ENCODE measurements at places on chromosomes 7 and 10. TPM values are rescaled to one million over a fixed set of nuclear protein-coding genes. Genes with fewer than 3 reads are reported as not detected.

GRCh38 chr7:23604296-23604640, 7.1 kb downstream of the CCDC126 start:
- DNase-seq: no peak

GRCh38 chr7:46032942-46033341, 111.9 kb upstream of the IGFBP3 start:
- DNase-seq: no peak

- DNase-seq: no peak
Measured at GRCh38 chr10:48490571-48490940, 114.3 kb downstream of the ARHGAP22 start.

GRCh38 chr7:106031300-106032035, 68.4 kb downstream of the CDHR3 start:
- peak; percentile 89 for DNase-seq

GRCh38 chr10:100509241-100509840, 10.3 kb downstream of the SEC31B start:
- peak; percentile 10 for DNase-seq

GRCh38 chr10:75611172-75611992, 180.0 kb downstream of the LRMDA start:
- DNase-seq: no peak

DNA sequence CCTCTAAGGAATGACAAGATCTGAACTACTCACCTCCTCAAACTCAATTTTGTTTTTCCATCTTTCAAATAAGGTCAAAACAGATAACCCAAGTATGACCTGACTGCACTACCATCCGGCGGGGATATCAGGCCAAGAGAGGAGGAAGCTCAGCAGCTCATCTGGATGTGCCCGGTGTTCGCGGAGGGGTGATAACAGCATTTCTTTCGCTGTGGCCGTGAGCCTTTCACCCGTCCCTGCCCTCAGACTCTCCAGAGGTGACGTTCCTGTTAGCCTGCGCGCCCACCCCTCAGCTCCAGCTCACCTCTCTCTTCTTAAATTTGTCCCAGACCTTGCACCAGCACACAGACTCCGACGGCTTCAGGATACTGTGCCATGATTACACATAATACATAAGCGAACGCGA, 526 bp downstream of the ZNF248 start:
- no peak for DNase-seq

- no peak for DNase-seq
Measured at GRCh38 chr10:123636598-123637325, 29.4 kb upstream of the GPR26 start.

DNA sequence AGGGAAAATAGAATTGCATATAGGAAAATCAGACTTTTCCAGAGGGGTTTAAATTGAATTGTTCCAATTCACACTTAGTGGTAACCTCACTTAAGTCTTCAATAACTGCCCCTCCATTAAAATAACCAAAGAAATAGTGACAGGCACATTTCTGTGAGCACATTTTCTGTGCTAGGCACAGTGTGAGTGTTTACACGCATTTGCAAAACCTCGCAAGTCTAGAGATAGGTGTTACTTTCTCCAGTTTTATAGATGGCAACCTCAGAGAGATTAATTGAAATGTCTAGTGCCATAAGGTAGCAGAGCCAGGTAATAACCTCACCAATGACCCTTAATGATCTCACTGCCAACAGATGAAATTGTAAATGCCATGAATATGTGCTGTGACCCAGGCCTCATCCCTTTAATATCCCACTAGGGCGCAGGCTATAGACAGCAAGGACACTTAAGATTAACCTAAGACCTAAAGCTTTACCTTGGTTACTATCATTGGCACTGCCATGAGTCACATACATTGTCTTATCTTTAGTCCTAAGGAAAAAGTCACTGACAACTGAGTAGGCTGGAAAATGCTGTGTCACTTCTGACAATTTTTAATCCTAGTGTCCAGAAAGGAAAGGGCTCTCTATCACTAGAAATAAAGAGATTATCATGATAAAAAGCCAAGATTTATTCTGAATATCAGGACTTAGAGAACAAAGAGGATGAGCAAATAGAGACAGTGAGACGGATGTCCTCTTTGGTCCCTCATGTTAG, 187.8 kb downstream of the PPP1R17 start:
- no peak for DNase-seq

GRCh38 chr7:30671793-30672465, 10.3 kb downstream of the CRHR2 start:
- DNase-seq: peak; percentile 87

- no peak for DNase-seq
Measured at GRCh38 chr7:5414916-5415315, 8.7 kb downstream of the TNRC18 start.

GRCh38 chr7:108222236-108222892, 92.2 kb upstream of the LAMB4 start:
- peak; percentile 22 for DNase-seq

GARIN1A gene
- total RNA-seq: 0.10 TPM

FAM107B gene
- 36.6 TPM for total RNA-seq

CYP2C8 gene
- 0.31 TPM for total RNA-seq

NAT16 gene
- not detected for total RNA-seq

TMEM178B gene
- total RNA-seq: 2.5 TPM

LAMB1 gene
- total RNA-seq: 335 TPM

CPEB3 gene
- 7.2 TPM for total RNA-seq

PNLIPRP3 gene
- not detected for total RNA-seq

KCNMA1 gene
- 34.3 TPM for total RNA-seq

HOXA4 gene
- not detected for total RNA-seq

TMEM270 gene
- total RNA-seq: not detected
